Activated naive CD4-positive, alpha-beta T cell treated with anti-CD3 and anti-CD28 coated beads, Interleukin-2, amount 10 ng/mL, durations not matched to agents 7 days and 5 days (primary cell): ENCODE measurements at places on chromosomes 3 and 15.

DNA sequence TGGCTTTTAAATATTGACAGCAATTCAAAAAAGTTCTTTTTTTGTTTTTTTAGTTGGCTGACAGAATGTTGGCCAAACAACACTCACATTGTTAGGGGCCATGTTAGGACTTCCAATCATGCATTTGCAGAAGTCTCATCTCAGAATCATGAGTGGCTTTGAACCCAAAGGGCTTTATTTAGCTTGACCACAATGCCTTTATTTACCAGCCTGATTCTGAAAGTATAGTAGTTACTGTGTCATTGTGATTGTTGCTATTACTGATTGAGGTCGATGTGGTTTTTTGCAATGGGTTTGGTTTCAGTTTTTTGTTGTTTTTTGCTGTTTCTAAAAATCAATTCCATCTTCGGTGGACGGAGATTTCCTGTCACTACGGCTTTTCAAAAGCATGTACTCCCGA, 7.2 kb downstream of the GLDN start:
- no peak for DNase-seq

- DNase-seq, result no peak
Observed at GRCh38 chr3:32283304-32283703, 44.8 kb downstream of the CMTM8 start.

DNA sequence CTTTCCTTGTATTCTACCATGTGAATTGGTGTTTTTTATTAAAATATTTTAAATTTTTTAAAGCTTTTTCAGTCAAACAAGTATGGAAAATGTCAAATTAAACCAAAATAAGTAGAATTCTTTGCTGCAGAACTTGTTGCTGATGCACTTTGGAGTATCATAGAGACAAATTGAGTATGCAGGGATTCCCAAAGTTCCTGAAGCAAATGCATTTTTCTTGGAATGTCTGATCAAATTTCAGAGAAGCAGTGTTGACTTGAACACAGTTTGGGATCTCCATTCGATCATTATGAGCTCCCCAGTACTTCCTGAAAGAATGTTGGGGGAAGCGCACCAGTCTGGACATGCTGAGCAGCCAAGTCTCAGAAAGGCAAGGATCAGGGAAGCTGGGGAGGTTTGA, 517.8 kb upstream of the CFAP20DC start:
- DNase-seq, result no peak

GRCh38 chr15:63500265-63501250, 3.8 kb upstream of the USP3 start:
- DNase-seq, result no peak

DNA sequence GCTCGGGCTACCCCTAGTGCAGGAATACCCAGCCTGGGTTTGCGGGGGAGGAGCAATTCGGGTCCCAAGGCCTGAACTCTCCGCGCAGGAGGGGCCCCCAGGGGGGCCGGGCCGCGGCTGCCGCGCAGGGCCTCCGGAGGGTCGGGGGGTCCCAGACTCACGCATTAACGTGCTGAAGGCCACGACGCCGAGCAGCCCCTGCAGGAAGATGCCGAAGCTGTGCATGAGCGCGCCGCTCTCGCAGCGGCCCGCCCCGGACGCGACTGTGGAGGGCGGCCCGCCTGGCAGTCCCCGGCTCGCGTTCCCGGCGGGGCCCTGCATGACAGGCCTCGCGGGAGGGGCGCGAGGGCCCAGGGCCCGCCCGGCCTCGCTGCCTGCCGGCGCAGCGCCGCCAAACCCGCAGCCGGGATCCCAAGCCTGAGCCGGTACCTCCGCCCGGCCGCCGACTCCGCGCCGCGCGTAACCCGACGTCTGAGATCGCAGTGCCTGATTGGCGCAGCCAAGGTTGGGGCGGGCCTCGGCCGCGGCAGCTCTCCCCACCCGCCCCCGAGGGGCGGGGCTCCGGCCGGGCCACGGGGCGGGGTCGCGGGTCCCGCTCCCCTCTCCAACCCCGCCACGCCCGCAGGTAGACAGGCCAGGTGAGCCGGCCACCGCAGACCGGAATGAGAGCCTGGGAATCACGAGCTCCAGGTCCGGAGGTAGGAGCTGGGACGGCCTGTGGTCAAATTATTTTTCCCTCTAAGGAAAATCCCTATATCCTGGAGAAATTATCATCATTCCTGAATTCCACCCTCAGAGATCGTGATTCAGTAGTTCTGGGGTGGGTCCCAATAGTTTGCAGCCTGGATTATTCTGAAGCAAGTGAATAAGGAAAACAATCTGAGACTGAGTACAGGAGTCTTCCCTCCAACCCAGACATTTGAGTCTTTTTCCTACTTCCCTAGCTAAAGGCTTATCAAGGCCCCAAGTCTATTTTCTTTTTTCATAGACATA, at the start of gene STIMATE:
Gene STIMATE (minus strand): TSS at position 419 of the 993 bp plus-strand sequence. CDS start 98 bp downstream, at position 321.
- peak; percentile 93 for DNase-seq

DNA sequence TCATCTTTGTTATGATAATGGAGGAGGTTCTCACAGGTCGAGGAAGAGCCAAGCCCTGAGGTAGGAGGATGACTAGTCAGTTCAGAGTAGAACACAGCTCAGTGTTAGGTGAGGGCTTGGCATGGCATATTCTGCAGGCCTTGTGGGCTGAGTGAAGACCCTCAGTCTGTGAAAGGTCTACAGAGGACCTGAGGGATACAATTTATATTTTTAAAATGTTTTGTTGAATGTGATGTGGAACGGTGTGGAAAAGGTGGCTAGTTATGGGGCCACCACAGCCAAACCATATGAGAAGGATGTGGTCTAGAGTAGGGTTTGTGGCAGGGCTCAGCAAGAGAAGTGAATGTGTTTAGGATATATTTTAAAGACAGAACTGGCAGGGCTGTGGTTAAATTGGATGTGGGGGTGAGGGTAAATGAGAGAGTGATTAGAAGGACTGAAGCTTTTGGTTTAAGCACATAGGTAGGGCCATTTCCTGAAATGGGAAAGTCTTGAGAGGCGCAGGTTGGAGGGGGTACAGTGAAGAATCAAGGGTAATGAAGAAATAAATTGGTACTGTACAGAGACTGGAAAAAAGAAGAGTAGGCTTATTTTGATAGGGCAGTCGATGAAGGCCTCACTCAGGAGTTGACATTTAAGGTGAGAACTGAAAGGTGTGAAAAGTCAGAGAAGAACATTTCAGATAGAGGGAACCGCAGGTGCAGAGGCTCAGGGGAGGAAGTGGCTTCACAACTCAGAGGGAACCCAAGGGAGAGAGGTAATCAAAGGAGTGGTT, 60.5 kb downstream of the SPTSSB start:
- DNase-seq, result peak; percentile 80

GRCh38 chr3:180657094-180657493, 22.2 kb downstream of the CCDC39 start:
- no peak for DNase-seq

DNA sequence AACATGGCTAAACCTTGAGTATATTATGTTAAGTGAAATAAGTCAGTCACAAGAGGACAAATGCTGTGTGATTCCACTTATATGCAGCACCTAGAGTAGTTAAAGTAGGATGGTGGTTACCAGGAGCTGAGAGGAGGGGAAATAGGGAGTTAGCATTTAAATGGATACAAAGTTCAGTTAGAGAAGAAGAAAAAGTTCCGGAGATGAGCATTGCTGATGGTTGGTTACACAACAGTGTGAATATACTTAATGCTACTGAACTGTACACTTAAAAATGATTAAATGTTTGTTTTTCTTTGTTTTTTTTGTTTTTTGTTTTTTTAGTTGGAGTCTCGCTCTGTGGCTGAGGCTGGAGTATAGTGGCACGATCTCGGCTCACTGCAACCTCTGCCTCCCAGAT, 67.7 kb upstream of the OSTN start:
- DNase-seq, result no peak

DNA sequence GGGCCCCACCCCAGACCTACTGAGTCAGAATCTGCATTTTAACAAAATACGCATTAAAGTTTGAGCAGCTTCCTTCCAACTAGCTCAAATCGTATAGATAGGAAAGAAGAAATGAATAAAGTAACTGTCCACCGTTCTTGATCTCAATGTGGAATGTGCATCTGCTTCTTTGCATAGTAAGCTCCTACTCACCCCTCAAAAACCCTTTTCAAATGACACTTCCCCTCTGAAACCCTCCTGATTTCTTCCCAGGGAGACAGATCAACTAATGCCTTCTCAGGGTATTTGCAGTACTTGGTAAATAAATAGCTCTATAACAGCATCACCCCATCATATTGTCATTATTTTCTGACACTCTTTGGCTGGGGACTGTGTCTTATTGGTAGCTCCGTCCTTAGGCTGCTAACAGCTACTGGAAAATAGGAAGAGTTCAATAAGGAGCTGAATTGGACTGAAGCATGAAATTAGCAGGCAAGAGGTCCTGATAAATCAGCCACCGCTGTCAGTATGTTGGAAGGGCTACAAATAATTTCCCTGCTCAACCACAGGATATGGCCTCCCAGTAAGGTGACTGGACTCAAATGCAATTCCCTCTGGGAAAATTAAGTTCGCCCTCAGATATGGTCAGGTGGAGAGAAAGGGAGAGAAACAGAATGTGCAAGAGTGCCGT, 10.2 kb downstream of the OXTR start:
- no peak for DNase-seq

GRCh38 chr15:50753463-50753862, 12.0 kb downstream of the SPPL2A start:
- DNase-seq, result no peak

- no peak for DNase-seq
Observed at GRCh38 chr3:69767571-69767970, 28.3 kb downstream of the MITF start.

DNA sequence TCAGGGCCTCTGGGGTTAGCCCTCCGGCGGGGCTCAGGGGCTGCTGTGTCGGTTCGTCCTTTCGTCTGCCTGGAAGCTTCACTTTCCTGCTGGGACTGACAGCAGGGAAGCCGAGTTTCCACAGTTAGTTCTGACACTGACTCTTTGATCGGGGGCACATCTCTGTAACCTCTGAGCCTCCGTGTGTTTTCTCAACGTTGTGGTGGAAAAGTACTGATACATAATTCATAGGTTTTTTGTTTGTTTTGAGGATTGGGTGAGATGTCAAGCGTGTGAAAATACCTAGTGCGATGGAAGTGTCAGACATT, 481 bp downstream of the AP4E1 start:
- no peak for DNase-seq

- DNase-seq, result no peak
Observed at GRCh38 chr3:72664184-72664975, 183.9 kb downstream of the SHQ1 start.

- no peak for DNase-seq
Observed at GRCh38 chr3:100682056-100682853, 27.0 kb upstream of the TFG start.

GRCh38 chr3:44318891-44319311, 19.7 kb upstream of the TCAIM start:
- no peak for DNase-seq

GRCh38 chr3:177468816-177469215, 271.5 kb upstream of the TBL1XR1 start:
- no peak for DNase-seq

- DNase-seq, result no peak
Observed at GRCh38 chr15:59335207-59335786, 37.4 kb downstream of the MYO1E start.

DNA sequence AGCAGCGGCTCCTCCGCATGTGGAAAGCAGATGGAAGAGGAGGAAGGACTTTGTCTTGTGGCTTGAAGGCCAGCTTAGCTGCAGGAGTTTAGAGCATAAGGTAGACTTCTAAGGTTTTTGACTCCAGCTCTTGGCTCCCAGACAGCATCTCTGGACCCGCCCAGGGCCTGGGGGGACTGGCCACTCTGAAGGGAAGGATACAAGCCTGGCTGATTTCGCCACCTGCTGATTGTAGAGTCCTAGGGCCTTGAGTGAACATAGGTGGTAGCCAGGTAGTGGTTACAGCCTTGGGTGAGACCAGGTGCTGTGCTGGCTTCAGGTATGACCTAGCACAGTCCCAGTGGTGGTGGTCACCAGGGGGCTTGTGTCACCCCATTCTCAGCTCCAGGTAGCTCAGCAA, 48.4 kb upstream of the RPL35A start:
- no peak for DNase-seq

DNA sequence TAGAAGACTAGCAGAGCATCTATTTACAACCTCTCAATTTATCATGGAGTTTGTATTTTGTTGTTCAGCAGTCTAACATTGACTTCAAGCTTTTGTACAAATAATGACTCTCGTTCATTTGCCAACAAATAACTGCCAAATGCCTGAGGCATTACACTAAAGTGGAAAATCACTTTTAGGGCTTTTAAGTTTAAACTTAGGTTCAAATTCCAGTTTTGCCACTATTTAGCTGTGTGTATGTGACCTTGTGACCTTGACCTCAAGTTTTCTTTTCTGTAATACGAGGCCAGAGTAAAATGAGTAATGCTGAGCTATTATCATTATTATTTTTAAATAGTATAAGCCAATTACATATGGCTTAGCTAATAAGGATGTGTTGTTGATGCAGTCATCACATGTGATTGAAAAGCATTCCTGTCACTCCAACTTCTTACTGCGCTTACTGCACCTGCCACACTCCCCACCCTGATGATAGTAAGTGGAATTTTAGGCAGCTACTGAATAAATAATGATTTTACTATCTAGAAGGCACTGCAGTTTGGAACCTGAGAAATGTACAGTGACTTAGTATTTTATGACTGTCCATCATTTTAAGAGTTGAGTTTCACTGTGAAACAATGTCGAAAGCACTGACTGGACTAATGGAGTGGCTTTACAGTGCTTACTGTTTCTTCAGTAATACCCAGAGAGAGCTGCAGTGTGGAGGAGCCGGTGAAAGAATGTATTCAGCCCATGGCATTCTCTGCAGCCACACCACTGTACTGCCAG, 16.3 kb downstream of the ARL8B start:
- DNase-seq, result no peak

DNA sequence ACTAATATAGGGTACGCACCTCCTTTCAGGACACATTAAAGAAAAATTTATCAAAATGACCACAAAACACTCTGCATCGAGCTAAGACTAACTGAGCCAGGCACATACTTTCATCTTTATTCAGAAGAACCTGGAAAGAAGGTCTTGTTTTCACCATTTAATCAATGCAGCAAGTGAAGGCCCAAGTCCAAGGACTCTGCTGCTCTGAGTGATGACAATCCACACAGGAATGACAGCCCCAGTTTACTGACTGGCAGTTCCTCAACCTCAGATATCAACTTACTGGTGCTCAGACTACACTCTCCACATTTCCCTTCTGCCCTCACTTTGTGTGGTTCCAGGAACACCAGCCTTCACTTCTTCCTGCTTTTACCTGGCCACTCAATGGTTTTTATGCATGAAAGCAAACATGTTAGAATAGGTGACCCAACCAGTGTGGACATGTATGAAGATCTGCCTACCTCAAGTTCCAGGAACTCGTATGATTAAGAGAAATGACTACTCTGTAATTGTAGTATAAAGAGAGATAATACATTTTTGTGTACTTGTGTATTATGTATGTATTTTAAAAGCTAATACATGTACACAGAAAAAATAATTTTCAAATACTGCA, 29.1 kb upstream of the RASA2 start:
- DNase-seq, result no peak

GRCh38 chr15:93159930-93160329, 70.9 kb upstream of the RGMA start:
- DNase-seq, result no peak
